ENCODE measurements at places on chromosomes 4 and X.

DNA sequence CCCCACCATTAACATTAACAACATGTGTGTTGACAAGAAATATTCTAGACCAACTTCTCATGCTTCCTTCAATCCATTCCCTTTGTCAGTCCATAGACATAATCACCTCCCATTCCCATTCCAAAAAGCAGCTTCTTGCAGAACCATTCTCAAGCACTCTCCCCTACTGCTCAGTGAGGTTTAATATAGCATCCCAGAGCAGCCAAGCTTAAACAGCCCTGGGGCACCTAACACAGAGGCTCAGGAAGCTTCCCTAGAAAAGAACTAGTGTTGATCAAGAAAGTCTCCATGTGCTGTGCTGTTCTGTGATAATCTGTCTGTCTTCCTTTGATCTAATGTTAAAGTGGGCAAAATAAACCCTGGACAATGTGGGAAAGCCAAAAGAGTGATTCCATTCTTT is 174.2 kb upstream of the NOCT start:
- no peak for DNase-seq

GRCh38 chr4:127394516-127394915 is 238.2 kb upstream of the INTU start:
- DNase-seq = no peak

- DNase-seq = no peak
Observed at GRCh38 chrX:134377537-134377936, 82.4 kb upstream of the HPRT1 start.

GRCh38 chr4:169305651-169306050 is 34.9 kb upstream of the SH3RF1 start:
- DNase-seq = no peak
